Tibial artery (tissue), 4 donors: ENCODE measurements at places on chromosomes 3 and 15.

DNA sequence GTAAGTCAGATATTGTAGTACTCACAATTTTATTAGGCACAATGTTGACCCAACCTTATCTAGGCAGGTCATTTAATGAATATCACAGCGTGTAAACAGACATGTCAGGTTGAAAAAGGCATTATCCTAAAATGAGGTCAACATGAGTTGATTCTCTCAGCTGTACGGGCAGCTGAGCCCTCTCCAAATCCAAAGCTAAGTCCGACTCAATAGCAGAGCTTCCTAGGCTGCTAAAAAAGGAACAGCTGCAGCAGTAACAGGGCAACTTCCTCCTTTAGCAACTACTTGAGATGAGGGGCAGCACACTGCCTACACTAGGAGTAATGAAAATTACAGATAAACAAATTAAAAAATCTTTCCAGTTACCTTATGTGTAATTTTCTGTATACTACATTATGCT lies 189.2 kb downstream of the CADM2 start:
- no peak for DNase-seq
- H3K4me1 ChIP-seq, result no peaks in the 10 kb centered on the region
- H3K4me3 ChIP-seq, result no peak overlapping the region
- H3K36me3 ChIP-seq, result no peaks in the 10 kb centered on the region

GRCh38 chr3:50580683-50581458 lies 11.5 kb downstream of the HEMK1 start:
- H3K27ac ChIP-seq, result no peak overlapping the region
- no peak overlapping the region for H3K4me3 ChIP-seq
- DNase-seq, result no peak
- no peaks in the 10 kb centered on the region for H3K27me3 ChIP-seq

DNA sequence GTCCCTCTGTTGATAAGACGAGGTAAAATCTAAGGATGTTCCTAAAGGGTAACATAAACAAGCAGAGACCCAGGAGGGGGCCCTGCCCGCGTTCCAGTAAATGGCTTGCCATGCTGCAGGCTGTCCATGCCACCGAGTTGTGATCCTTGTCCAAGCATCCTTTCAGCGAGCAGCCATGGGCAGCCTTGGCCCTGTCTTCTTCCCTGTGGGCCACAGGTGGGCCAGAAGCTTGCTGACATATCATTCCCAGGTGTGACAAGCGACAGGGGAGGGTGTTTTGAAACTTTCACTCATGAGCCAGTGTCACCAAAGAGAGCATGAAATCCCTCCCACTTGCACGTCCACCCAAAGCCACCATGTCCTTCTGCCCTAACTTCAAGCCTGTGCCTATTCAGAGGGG lies 53.7 kb downstream of the PCSK6 start:
- H3K27ac ChIP-seq, result no peak overlapping the region
- no peak for DNase-seq
- H3K36me3 ChIP-seq, result no peaks in the 10 kb centered on the region
- no peaks in the 10 kb centered on the region for H3K27me3 ChIP-seq

- no peaks in the 10 kb centered on the region for H3K36me3 ChIP-seq
- H3K4me1 ChIP-seq, result no peaks in the 10 kb centered on the region
- H3K27ac ChIP-seq, result no peak overlapping the region
- H3K4me3 ChIP-seq, result no peak overlapping the region
These were observed 54.4 kb upstream of the KIF23 start for GRCh38 chr15:69359722-69360121.

DNA sequence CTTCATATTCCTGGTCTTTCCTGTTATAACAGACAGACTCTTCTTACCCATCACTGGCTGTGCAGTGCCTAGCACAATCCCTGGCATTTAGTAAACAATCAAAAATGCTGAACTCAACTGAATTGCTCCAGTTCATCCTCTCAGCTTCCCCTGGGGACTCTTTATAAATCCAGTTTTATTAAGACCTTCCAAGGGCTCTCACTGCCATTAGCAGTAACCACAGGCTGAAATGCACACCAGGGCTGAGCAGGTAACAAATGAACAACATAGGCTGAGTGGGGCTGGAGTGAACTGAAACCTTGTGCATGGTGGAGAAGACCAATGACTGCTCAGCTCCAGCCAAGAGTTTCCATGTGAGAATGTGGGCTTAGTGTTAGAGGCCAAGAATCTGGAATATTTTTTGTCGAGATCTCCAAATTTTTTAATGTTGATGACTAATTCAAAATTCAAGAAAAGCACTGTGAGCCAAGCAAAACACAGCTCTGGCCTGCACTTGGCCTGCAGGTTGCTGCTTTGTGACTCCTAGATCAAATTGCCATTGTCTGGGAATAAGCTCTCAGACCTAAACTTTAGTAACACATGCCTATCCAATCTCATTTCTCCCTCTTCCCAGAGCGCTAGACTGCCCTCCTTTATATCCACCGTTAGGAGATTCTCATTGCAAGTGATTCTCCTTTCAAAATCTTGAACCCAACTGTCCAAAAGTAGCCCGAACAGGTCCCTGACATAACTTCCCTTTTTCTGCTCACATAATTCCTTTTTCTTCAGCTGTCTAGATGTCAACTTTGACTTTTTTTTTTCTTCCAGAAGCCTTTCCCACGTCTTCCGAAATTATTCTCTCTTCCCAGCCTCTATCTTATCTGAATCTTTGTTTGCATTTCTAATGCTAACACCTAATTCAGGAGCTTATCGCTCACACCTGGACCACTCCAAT lies 7.4 kb downstream of the SQOR start:
- peak; percentile 79 for DNase-seq
- peaks cover 71% of the 10 kb centered on the region for H3K4me1 ChIP-seq
- H3K27ac ChIP-seq, result peak overlapping the region; percentile 60

GRCh38 chr3:112582244-112582874 lies 20.5 kb downstream of the SLC35A5 start:
- H3K27ac ChIP-seq, result no peak overlapping the region
- no peaks in the 10 kb centered on the region for H3K4me1 ChIP-seq
- DNase-seq, result no peak
- peaks cover 68% of the 10 kb centered on the region for H3K36me3 ChIP-seq
- H3K27me3 ChIP-seq, result no peaks in the 10 kb centered on the region

- H3K27me3 ChIP-seq, result no peaks in the 10 kb centered on the region
- no peaks in the 10 kb centered on the region for H3K36me3 ChIP-seq
- no peak for DNase-seq
These were observed 172.7 kb upstream of the LMCD1 start for GRCh38 chr3:8328967-8329366.

GRCh38 chr3:62724503-62724902 lies 150.7 kb downstream of the CADPS start:
- no peaks in the 10 kb centered on the region for H3K36me3 ChIP-seq
- H3K27me3 ChIP-seq, result no peaks in the 10 kb centered on the region
- no peak for DNase-seq
- H3K27ac ChIP-seq, result no peak overlapping the region

GRCh38 chr15:65331811-65332210 lies 27.3 kb downstream of the RNU5B-1 start:
- no peak overlapping the region for H3K4me3 ChIP-seq
- peaks cover 47% of the 10 kb centered on the region for H3K27me3 ChIP-seq
- no peaks in the 10 kb centered on the region for H3K36me3 ChIP-seq
- no peak overlapping the region for H3K27ac ChIP-seq
- H3K4me1 ChIP-seq, result no peaks in the 10 kb centered on the region

- no peak for DNase-seq
- H3K27ac ChIP-seq, result no peak overlapping the region
- no peaks in the 10 kb centered on the region for H3K4me1 ChIP-seq
- no peaks in the 10 kb centered on the region for H3K36me3 ChIP-seq
These were observed 46.5 kb downstream of the CD86 start for GRCh38 chr3:122101646-122102045.

GRCh38 chr3:129506231-129506742 lies 22.2 kb upstream of the RHO start:
- no peak overlapping the region for H3K27ac ChIP-seq
- H3K4me1 ChIP-seq, result peaks cover 6% of the 10 kb centered on the region
- H3K27me3 ChIP-seq, result no peaks in the 10 kb centered on the region
- DNase-seq, result no peak
- no peak overlapping the region for H3K4me3 ChIP-seq

DNA sequence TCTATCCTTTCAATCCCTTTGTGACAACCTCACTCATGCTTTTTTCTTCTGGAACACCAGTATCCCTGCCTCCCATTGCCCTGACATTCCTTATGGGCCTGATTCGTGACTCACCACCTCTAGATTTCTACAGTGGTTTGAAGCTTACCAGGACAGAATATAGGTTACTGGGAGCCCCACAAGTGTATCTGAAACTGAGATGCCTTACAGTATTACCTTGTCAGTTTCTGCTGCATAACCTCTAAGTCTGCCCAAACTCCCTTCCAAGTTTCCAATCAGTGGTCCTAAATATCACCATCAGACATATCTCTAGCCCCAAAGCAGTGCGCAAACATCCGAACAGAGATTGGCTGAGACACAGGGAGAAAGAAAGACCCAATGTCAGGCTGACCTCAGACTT lies 5.6 kb downstream of the CPB1 start:
- no peak overlapping the region for H3K4me3 ChIP-seq
- no peaks in the 10 kb centered on the region for H3K36me3 ChIP-seq
- no peak overlapping the region for H3K27ac ChIP-seq
- DNase-seq, result no peak
- no peaks in the 10 kb centered on the region for H3K27me3 ChIP-seq
- no peaks in the 10 kb centered on the region for H3K4me1 ChIP-seq

DNA sequence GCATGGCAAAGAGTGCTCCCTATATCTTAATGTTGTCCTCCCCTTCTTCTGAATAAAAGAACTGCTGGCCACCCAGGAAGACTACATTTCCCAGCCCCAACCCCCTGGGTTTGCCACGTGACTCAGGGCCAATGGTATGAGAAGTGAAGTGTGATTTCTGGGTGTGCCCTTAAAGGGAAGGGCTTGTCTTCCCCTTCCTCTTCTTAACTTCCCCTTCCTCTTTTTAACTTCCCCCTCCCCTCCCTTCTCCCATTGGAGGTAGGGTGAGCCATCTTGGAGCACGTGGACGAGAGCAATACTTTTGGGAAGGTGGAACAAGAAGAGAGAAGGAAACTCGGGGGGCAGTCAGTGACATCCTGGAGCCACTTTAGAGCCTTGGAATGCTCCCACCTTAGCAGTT lies 6.8 kb upstream of the KBTBD12 start:
- peak; percentile 31 for DNase-seq
- H3K27me3 ChIP-seq, result no peaks in the 10 kb centered on the region
